ENCODE measurements at places on chromosomes 5 and 9.

DNA sequence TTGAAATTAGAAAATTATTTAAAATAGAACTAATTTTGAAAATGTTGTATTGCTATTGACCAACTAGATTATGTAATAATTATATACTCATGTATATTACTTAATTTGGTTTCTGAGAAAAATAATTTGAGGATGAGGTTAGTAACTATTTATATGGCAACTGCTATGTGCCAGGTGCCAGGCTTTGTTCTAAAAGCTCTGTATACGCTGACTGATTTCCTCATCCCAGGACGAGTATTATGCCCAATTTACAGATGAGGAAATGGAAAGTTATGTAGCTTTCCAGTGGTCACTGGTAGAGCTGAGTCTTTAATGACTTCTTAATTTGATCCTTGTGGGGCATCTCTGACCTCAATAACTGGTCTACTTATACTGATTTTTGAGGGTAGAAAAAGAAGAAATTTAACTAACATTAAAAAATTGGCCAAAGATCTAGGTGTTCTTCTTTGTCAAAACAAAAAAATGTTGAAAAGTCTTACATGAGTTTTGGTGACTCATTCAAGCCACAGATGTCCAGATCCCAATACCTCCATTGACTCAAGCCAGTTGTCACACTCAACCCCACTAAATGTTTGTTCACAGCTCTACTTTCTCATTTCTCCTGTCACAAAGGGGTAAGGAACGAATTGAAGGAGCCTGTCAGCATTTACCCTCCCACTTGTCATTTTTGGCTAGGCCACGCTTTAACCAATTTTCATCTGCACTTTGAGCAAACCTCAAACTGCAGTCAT lies 228.1 kb upstream of the MEF2C start:
- DNase-seq: no peak

DNA sequence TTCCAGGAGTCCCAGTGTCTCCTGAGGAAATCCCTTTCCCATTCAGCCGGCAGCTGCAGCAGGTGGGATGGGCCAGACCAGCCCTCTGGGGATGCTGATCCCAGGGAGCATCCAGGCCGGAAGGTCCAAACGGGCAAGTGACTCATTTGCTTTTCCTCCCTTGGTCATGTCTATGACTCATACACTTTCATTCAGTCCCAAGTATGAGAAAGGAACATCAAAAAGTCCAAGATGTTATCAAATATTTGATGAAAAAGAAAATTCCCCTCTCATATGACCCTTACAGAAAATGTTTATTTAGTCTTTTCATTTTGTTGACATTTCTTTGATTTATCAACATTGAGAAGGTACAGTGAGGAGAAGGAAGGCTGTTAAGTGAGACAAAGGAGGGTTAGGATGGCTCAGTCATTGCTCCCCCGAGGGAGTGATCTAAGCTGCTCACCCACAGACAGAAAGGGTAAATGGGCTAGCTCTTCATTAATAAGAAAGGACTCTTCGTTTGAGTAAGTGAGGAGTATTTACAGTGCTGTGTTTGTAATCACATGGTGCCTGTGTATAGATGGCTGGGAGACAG lies 117.6 kb upstream of the ANKRD55 start:
- no peak for DNase-seq

DNA sequence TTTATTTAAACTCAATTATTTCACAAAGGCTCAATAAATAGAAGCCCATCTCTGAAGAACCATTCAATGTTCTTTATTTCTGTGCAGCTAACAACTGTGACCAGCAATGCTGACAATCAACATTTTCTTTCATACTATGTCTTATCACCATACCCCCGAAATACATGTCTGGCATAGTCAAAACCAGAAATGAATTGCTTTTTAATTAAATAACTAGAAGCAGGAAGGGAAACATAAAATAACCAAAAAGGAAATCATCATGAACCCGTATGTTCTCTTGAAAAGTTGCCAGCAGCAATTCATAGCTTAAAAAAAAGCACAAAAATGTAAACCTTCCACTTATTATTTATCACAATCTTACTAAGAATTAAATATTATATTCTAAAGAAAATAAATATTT lies 212.4 kb downstream of the TMEM232 start:
- DNase-seq: no peak

GRCh38 chr5:90201923-90202322 lies 207.6 kb downstream of the CETN3 start:
- DNase-seq: no peak

DNA sequence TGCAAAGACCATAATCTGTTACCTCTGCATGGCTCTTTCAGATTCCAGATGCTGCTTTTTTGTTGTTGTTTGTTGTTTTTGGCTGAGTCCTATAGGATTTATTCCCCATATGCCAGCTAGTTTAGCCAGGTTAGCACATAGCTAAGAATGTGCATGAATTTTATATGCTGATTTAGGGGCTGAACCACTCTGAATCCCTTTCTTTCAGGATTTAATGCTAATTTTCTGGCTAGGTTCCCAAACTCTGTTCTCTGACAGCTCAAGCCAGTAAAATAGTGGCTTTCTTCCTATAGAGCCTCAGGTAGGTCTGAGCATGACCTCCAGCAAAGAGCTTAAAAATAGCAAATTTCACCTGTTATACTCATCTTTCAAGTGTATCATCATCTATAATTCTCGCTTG lies 521.4 kb downstream of the CAAP1 start:
- no peak for DNase-seq

DNA sequence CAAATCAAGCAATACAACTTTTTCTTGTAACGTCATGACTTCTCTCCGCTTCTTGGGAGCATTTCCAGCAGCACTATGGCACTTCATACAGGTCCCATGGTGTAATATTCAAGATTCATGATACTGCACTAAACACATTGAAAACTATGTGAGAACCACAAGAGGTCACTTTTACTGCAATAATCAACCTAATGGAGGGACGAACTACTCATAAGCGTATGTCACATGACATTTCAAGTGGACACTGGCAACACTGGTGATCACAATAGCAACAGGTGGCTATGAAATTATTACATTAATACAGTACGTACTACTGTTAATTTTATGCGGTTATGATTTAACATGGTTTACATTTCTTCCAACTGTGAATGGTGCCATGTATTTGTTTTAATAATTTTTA lies 78.6 kb upstream of the TBC1D9B start:
- no peak for DNase-seq

DNA sequence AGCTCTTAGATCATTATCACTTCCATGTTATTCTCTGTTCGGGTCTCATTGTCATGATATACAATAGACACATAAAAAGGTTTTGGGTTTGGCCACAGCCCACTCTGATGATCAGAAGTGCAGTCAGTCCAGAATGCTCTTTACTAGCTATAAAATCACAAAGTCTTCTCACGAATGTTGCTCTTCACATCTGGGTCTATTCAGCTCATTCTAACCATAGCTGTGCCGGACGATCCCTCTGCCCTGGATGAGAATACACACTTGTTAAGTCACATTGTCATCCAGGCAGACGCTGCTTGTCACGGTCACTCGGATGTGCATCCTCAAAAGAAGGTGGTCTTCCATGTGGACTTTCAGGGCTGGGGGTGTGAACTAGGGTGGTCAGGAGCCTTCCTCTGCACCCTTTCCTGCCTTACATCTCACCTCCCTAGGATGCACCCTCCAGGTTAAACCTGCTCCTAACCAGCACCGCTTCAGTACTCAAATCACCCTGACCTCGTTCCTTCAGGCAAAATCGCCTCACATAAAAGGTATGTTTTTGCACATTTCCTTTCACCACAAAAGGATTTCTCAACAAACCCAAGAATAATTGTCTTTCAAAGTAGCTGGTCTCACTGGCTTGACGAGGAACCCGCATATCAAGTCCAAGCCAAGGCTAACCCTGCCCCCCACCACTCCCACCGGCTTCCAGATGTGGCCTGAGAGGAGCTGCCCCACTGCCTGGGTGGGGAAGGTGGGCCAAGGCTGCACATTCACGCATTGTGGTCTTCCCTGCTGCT lies 21.9 kb downstream of the ANKH start:
- no peak for DNase-seq

- no peak for DNase-seq
These were observed 25.1 kb downstream of the QRFP start for GRCh38 chr9:130871395-130872062.

DNA sequence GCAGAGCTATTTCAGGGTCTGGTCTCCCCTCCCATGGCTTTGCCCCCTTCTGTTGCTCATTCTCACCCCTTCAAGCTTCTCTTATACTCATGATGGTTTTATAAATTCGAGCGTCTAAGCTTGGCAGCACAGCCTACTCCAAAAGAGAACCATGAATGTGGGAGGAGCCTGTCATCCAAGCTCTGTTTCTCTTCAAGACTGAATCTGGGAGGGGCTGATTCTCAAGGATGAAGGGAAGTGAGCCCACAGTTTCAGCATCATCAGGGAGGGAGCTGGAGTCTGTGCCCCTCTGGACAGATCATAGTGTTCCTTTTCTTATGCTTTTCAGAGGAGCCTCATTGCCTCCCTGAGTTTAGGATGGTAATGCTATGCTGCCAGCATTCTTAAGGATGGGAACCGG lies 168.6 kb downstream of the CFAP90 start:
- no peak for DNase-seq

DNA sequence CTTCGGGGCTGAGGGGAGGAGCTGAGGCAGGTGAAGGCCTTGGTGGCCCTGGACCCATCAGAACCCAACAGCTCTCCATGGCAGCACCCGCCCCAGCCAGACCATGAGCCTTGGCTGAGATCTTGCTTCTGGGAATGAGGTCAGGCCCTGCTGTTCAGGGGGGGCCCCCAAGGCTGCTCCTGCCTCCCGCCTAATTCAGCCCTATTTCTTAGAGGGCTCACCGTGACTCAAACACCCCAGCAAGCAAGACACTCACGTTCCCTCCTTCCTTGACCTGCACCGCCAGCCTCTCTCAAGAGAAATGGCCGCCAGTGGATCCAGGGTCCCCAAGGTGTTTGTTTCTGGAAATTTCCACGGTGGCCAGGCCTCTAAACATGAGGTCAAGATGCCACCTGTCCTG lies 61.4 kb upstream of the PPP1R26 start:
- DNase-seq: no peak

- no peak for DNase-seq
These were observed 696 bp downstream of the ZFP62 start for GRCh38 chr5:180860273-180860886.

- peak; percentile 76 for DNase-seq
These were observed 255.2 kb downstream of the DOCK8 start for GRCh38 chr9:469672-470551.

DNA sequence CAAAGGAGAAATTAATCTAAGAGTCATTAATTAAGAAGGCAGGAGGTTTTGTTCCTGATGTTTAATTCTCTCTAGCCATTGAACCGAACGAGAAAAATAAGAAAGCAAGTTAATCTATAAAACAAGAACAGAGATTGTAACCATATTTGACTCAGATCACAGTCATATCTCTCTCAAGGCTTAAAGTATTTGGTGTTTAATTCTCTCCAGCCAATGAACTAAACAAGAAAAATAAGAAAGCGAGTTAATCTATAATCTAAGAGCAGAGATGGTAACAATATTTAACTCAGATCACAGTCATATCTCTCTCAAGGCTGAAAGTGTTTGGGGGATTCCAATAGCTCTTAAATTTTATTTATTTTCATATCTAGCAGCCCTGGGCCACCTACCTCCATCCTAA lies 74.4 kb upstream of the SHISAL2B start:
- DNase-seq: no peak

DNA sequence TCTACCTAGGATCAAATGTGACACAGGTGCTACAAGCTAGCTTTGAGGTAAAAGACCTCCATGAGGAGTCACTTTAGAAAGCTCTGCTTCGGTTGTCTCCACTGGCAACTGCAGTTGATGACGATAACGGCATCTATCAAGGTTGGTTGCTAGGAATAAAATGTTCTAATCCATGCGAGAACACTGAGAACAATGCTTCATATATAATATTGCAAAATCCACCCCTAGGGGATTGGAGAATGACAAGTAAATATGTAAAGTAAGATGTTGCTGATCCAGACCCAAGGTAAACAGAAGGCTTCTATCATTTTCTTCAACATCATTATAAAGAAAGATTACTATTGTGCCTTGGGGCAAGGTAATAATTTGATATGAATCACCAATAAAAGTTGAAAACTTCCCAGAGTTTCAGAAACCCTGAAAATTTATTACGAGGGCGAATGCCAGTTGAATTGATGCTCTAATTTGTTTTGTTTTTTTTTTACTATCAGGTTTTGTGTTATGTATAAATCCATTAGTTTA lies 1003.4 kb downstream of the CDH18 start:
- peak; percentile 70 for DNase-seq

- DNase-seq: no peak
These were observed 66.2 kb upstream of the ADCY2 start for GRCh38 chr5:7329712-7330111.

DNA sequence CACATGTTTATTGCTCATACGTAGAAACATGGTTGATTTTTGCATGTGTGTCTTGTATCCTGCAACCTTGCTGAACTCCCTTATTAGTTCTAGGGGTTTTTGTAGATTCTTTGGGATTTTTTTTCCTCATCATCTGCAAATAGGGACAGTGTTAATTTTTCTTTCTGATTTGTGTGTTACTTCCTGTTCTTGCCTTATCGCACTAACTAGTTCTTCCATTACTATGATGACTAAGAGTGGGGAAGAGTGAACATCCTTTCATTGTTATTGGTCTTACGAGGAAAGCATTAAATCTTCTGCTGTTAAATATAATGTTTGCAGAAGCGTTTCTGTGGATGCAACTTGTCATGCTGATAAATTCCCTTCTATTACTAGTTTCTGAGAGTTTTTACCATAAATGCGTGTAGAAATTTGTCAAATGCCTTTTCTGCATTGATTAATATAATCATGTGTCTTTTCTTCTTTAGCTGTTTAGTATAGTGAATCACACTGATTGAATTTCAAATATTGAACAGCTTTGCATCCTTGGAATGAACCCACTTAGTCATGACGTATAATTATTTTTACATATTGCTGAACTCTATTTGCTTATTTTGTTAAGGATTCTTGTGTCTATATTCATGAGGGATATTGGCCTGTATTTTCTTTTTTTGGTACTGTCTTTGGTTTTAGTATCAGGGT lies 32.1 kb upstream of the RNF130 start:
- no peak for DNase-seq

DNA sequence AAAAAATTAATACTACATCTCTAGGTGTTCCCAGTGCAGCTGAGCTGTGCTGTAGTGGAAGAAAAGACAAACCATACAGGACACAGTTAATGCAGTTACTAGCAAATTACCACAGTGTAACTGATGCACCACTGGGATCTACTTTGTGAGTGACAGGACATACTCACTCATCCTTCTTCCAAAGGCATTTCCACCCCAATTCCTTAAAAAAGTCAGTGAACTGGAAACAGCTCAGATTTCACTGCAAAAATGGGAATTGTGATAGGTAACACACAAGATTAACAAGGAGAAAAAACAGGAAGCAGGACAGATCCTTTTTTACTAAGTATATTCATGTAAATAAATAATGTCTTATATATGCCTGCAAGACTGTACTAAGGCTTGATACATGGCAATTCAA lies 109.6 kb downstream of the DMAC1 start:
- DNase-seq: no peak

GRCh38 chr9:79371948-79372555 lies 199.7 kb upstream of the TLE4 start:
- DNase-seq: no peak

- DNase-seq: no peak
These were observed 15.3 kb downstream of the PPARGC1B start for GRCh38 chr5:149745212-149745942.
